ENCODE measurements at places on chromosomes 2 and 18. TPM values are rescaled to one million over a fixed set of nuclear protein-coding genes. Genes with fewer than 3 reads are reported as not detected.
A peak's percentile ranks its signal among the peaks of the same experiment; 100 is the strongest.

DNA sequence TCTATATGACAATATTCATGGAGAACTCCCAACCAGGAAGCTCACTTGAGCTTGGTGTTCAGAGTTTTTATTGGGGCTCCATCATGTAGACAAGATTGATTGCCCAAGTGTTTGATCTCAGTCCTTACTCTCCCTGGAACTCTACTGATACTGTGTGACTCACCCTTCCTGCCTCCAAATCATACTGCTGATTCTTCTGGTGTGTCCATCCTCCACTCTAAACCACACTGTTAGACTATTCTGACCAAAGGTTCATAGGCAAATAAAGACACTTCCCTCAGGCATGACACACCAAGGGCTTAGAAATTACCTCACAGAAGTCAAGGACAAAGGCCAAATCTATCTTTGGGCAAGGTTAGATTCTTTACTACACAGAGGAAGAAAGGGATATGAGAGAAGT lies 107.9 kb upstream of the CDH20 start:
- DNase-seq = no peak

DNA sequence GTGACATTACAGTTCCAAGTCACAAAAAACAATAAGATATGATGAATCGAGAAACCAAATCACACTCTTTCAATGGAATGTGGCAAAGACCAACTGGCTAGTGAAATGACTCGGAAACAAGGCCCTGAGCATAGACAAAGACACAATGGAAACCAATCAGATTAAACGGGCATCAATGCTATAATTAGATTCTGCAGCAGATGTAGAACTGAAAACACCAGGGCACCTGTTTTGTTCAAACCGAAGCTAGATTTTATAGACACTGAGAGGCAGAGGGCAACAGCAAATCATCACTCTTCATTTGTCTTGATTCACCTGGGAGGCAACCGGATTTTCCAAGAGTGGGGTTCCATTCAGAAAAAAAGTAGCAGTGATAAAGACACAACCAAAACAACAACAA lies 92.8 kb upstream of the BARD1 start:
- no peak for DNase-seq

GRCh38 chr18:31619291-31619690 lies 27.6 kb downstream of the TTR start:
- no peak for DNase-seq

DNA sequence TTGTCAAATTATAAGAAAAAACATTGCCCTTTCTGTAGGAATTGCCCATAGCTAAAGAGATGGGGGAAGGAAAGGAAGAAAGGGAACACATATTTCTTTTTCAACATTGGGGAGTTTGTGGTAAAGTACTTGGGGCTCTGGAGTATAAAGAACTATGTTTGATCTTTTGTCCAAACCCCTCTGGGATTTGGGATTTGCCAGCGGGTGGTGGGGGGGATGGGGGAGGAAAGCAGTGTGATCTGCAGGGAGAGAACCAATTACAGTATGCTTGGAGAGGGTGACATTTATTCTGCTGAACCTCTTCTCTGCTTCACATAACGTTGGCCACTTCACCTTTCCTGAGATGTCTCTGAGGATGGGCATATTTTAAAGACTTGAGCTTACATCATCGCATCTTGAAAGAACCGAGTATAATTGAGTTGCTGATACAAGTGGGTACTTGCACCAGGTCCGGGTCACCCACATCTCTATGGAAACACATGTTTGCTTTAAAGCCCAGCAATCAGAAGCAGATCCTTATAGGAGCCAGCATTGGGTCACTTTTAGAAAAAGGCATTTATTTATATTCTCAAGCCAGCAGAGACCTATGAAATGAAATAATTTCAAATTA lies 73.1 kb downstream of the SPATS2L start:
- DNase-seq = no peak

DNA sequence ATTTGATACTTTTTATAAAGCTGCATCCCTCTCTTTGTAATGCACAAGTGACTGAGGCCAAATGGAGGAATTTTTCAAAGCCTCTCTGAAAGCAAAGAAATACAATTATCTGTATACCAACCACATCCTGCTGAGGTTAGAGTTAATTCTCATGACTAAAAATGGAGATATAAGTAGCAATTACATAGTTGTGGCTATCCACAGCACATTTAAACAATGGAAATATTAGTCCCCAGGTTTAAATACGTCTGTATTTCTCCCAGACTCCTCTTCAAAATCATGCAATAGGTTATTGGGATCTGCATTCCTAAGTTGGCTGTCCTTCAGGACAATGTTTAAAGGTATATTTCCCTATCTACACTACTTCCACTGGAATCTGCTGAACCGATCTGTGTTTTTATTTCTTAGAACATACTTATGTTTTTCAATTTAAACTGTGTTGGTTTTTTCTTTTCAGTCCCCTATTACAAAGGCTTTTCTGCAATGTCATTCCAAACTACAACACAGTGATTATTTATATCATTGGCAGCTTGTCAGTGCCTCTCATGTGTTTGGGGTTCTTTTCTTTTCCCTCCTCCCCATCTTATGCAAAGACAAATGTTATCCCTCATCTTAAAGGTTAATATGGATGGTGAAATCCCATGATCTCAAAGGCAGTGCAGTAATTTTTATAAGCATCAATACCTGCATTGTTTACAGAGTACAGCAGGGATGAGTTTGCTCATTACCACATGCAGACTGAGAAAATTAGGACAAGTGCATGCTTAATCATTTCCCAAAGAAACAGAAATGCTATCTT lies 134.8 kb upstream of the FSHR start:
- no peak for DNase-seq

GRCh38 chr2:144446136-144446535 lies 73.8 kb downstream of the ZEB2 start:
- no peak for DNase-seq

GRCh38 chr18:44996261-44996660 lies 315.6 kb downstream of the SETBP1 start:
- DNase-seq = no peak

- no peak for DNase-seq
These were observed 99.1 kb downstream of the TACR1 start for GRCh38 chr2:75100011-75100800.

- DNase-seq = peak; percentile 85
These were observed 120.2 kb downstream of the LAMA3 start for GRCh38 chr18:23809415-23809814.

GRCh38 chr2:64945973-64946768 lies 43.0 kb upstream of the SLC1A4 start:
- peak; percentile 24 for DNase-seq

GRCh38 chr2:141766225-141766624 lies 364.6 kb downstream of the LRP1B start:
- no peak for DNase-seq

The DUSP19 gene
- total RNA-seq = 2.7 TPM

The ADGRF3 gene
- total RNA-seq = 0.31 TPM
